Glutamatergic neuron (in vitro differentiated cells): ENCODE measurements at places on chromosomes 12 and 14. TPM values are rescaled to one million over a fixed set of nuclear protein-coding genes. Genes with fewer than 3 reads are reported as not detected.

DNA sequence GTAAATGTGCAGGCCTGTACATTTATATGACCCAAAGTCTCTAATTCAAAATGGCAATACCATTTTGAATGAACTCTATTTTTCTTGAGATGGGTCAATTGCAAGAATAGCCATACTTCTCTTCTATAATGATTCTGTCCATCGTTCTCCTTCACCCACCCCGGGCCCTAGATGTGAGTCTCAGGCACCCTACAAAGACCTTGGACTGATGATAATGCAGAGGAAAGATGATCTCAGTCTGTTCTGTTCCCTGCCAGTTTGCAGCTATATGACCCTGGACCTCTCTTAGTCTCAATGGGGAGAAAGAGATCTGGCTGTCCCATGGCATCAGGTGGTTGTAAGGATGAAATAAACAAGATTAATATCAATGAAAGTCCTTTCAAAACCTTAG is 30.1 kb downstream of the VCPKMT start:
- DNase-seq: no peak

The TUNAR gene
- 16.2 TPM for total RNA-seq

- no peak for DNase-seq
Measured at GRCh38 chr14:105026802-105027563, 6.1 kb upstream of the CDCA4 start.

- DNase-seq: peak; percentile 28
Measured at GRCh38 chr12:6250343-6250742, 50.1 kb downstream of the CD9 start.

The SLC7A8 gene
- 7.9 TPM for total RNA-seq

GRCh38 chr14:70515811-70516210 is 19.0 kb downstream of the ADAM20 start:
- no peak for DNase-seq

DNA sequence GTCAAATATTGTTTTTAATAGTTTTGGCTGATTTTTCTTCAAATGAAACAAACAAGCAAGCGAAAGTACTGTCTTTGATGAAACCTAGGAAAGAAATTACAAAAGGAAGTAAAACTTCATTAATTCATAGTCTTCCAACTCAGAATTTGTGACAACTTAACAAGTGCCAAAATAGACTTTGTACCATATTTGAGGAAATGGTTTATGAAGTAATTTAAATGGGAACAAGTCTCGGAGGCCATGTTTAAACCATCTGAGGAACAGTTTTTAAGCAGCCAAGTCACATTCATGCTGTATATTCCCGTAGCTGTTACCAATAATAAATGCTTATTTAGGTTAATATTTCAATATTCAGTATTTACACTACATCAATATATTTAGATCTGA is 745 bp upstream of the ARHGDIB start:
- no peak for DNase-seq

GRCh38 chr14:68395604-68396003 is 397.3 kb downstream of the ZFP36L1 start:
- no peak for DNase-seq

DNA sequence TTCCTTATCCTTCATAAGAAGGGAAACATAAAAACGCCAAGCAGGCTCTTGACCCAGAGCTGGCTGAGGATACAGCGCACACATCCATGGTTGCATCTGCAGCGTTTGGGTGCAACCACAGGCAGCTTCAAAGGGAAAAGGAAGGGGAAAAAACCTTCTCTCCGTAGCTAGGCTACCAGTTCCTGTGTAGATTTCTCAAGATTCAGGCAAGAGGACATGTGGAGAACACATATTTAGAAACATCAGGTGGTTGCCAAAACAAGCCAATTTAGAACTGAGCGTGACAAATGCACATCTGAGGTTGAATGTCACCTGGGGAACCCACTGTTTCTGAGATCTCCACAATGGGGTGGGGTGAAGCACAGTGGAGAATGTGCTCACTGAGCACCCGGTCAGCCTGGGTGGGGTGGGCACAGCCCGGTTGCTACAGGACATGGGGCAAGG is 78.3 kb upstream of the BDKRB2 start:
- DNase-seq: no peak

The PRB2 gene
- total RNA-seq: not detected

- DNase-seq: no peak
Measured at GRCh38 chr12:12901158-12901791, 9.9 kb downstream of the GPRC5A start.

DNA sequence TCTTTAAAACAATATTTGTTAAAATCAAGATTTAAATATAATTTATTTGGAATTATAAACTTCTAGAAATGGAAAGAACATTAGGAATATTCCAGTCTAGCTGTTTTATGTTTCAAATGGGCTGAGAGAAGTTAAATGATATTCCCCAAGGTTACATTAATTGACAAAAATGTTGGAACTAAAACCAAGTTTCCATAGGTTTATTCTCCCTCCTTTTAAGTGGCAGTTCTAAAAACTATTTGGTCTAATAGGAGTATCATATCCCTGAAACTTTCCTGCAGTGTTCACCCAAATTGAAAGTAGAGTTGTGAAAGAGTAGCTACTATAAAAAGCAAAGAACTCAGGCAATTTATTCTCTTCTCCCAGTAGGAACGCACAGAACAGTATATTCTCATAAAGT is 1185.5 kb downstream of the LRFN5 start:
- DNase-seq: no peak

The MUCL1 gene
- total RNA-seq: not detected

DNA sequence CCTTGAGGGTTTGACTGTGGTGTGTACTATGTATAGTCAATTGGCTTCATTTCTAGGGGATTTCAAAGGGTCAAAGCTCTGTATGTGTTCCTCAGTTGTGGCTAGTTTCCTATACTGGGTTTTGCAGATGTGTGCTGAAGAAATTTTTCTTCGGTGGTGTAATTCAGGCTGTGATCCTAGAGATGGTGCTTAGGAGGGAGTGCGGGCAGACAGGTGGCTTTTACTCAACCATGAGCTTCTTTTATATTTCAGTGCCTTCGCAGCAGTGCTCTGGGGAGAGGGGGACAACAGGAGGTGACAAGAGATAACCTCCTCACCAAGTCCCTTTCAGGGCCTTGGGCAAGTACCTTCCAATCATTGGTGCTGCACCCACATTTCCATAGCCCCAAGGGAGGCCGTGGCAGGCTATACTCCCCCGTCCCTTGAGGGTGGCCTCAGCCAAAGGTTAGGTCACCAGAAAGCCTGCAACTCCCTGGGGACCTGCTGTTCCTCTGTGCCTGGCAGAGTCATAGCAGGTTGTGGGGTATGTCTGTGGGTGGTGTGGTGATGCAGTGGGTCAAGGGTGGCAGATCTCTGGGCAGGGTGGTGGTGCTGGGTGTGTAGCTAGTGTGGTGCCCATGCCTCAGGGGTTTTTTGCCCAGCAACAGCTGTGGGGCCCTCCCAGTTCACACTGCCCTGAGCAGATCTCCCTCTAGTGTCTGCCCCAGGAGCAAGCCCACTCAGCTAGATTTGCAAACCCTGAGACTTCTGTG is 37.0 kb upstream of the TMX1 start:
- no peak for DNase-seq

The OR8S1 gene
- not detected for total RNA-seq

The SNRNP35 gene
- 33.1 TPM for total RNA-seq

The GLT1D1 gene
- 4.4 TPM for total RNA-seq

The ANKS1B gene
- total RNA-seq: 11.3 TPM

The HCAR2 gene
- not detected for total RNA-seq

- DNase-seq: peak; percentile 34
Measured at GRCh38 chr14:37584211-37585100, 10.6 kb downstream of the FOXA1 start.

GRCh38 chr12:104371043-104371870 is 67.7 kb downstream of the EID3 start:
- DNase-seq: no peak

The SERPINA3 gene
- total RNA-seq: not detected

DNA sequence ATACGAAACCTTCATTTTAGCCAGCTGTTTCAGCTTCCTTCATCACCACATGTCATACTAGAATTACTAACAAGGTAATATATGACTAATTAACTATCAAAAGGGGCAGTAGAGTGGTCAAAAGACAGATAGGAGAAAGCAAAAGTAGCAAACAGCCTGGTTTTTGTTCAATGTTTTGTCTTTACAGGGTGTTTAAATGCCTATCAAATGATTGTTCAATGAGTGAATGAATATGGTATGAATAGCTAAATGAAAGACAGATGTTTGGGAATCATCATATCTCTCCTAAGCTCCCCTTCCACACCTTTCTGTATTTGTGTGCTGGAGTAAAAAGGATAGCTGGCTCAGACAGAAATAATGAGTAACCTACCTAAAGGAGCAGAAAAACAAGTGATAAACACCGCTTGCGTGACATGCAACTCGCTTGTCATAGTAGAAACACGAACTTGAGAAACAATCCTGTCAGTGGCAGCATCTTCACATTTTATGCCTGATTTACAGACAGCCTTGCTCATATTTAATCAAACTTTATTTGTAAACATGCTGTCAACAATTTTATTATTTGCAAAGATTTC is 34.2 kb downstream of the ABCC9 start:
- DNase-seq: no peak

The PPP1R13B gene
- total RNA-seq: 24.6 TPM

DNA sequence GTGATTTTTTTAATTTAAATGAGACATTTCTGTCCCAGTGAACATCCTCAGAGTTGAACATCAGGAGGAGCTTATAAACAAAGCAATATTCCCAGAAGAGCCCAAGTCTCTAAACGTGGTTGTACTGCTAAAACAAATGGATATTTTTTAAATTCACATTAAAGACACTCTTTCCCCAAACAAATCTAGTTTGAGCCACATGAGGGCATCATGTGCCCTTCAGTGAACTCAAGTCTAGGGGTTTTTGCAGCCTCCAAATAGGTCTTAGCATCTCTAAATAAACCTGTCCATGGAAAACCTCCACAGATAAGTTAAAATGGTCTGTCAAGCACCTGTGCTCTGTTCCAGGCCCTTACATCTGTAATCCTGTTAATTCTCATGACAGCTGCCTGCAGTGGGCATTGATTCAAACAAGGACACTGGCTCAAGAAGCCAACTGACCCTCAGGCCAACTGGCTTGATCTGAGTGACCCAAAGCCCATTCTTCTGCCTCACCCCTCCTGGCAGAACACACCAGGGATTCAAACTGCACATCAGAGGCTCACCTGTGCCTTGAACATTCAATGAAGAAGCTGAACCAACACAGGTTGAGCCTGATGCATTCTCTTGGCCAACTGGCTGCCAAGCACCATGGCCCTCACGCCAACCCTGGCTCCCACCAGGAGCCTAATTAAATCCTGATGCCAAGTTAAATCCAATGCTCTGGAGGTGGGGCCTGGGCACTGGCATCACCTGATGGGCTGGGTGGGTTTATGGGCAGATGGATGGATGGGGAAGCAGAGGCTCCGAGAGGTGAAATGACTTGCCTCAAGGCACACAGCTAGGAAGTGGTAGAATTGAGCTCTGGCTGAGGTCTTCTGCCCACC is 8.6 kb downstream of the ISCU start:
- DNase-seq: no peak

- DNase-seq: no peak
Measured at GRCh38 chr12:66024949-66025348, 105.6 kb downstream of the LLPH start.

DNA sequence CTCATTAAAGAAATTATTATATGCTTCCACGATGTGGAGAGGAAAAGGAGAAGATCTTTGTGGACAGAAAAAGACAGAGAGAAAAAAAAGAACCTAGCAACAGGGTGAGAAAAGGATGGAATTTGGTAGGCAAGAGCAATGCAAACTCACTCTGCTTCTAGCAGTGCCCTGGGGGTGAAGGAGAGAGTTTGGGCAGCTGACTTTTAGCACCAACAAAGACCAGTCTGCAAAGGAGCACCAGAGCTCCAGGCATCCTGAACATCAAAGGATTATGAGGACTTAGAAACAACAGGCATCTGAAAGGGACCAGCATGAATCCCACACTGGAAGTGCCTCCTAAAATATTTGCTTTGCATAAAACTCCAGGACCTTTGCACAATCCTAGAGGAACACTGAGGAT is 32.8 kb upstream of the RERG start:
- no peak for DNase-seq

- no peak for DNase-seq
Measured at GRCh38 chr12:30788754-30789153, 34.0 kb upstream of the CAPRIN2 start.

DNA sequence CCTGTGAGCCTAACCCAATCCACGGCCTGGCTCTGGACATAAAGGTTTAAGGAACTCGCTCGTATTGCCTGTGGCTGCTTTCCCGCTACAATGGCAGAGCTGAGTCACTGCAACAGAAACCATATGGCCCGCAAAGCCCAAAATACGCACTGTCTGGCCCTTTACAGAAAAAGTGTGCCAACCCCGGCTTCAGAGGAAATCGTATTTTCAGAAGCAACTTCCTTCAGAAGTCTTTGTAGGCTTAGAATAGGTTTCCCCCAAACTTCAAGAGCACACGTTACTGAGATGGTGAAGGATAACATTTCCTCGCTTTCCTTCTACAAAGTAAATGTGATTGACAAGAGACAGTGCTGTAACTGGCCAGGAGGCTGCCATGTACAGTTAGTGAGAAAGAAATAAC is 34.8 kb upstream of the TESC start:
- DNase-seq: no peak

The CLEC9A gene
- total RNA-seq: not detected

The BICDL1 gene
- total RNA-seq: 56.4 TPM

- DNase-seq: no peak
Measured at GRCh38 chr12:76236640-76237039, 111.6 kb downstream of the BBS10 start.

The SLC24A4 gene
- 0.34 TPM for total RNA-seq

GRCh38 chr14:68911594-68912227 is 67.4 kb downstream of the ACTN1 start:
- DNase-seq: peak; percentile 87

GRCh38 chr12:92389466-92389865 is 243.8 kb upstream of the BTG1 start:
- no peak for DNase-seq

The NOVA1 gene
- total RNA-seq: 119 TPM
